ENCODE measurements at places on chromosomes 3 and 15. TPM values are rescaled to one million over a fixed set of nuclear protein-coding genes. Genes with fewer than 3 reads are reported as not detected.

Gene NLGN1
- total RNA-seq = 51.0 TPM

Gene TTC21A
- 30.2 TPM for total RNA-seq

Gene PP2D1
- not detected for total RNA-seq

Gene NR1I2
- total RNA-seq = 0.20 TPM

Gene KLHL40
- not detected for total RNA-seq

Gene PRC1
- total RNA-seq = 14.5 TPM

Gene C3orf70
- total RNA-seq = 40.7 TPM

Gene CCR3
- total RNA-seq = not detected

Gene FEZF2
- total RNA-seq = 14.4 TPM

Gene IQCF5
- not detected for total RNA-seq

DNA sequence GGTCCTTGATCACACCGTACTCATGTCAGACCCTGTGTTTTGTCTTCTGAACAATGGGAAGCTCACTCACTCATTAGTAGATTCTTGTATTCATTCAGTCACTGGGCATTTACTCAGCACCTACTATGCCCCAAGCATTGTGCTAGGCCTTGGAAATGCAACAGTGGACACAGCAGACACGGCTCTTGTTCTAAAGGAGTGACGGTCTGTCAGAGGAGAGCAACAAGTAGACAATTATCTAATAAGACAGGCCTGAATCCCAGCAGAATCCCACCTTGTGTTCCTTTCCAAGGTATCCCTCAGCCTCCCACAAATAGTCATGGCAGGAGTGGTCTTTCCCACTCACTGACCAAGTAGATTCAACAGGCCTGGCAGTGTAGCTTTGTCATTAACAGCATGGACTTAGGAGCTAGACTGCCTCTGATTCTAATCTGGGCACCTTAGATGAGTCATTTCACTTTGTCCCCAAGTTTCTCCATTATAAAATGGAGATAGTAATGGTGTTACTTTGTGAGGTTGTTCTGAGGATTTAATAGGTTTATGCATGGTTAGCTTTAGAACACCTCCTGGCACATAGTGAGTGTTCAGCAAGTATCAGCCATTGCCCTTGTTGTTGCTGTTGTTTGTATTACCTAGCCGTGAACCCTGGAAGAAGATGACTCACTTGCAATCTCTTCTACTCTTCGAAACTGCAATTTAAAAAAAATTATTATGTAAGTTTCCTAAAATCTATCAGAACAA lies 69.1 kb downstream of the SSUH2 start:
- no peak for DNase-seq

DNA sequence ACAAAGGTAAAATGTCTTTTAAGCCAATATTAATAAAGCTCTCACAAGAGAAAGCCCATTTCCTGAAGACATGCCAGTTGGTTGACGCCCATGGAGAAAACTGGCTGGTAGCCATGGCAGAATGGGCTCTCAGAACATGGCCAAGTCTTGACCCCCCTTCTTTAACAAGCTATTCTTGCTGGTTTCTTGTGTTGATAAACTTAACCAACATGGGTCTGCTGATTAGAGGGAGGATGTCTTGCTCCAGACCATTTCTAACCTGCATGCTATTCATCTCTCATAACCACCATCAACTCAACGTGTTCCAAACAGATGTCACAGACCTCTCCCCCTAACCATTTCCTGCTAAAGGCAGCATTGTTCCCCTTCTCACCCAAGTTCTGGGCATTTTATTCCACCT lies 25.7 kb downstream of the NTRK3 start:
- no peak for DNase-seq

GRCh38 chr3:31295150-31295765 lies 237.5 kb upstream of the STT3B start:
- DNase-seq = no peak

GRCh38 chr15:73593304-73594074 lies 39.7 kb downstream of the NPTN start:
- no peak for DNase-seq

DNA sequence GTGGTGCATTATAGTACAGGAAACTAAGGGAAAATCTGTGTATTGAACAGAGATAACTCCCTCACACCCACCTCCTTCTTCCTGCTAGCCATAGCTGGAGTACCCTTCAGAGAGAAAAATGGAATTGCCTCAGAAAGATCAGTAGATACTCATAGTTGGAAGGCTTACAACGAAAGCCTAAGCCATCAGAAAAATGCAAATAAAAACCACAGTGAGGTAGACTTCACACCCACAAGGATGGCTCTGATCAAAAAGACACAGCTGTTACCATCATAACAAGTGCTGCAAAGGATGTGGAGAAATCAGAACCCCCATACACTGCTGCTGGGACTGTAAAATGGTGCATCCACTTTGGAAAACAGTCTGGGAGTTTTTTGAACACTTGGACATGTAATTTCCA lies 7.4 kb upstream of the DLG1 start:
- no peak for DNase-seq

- DNase-seq = no peak
Measured at GRCh38 chr3:42830437-42831320, 21.4 kb downstream of the ACKR2 start.

DNA sequence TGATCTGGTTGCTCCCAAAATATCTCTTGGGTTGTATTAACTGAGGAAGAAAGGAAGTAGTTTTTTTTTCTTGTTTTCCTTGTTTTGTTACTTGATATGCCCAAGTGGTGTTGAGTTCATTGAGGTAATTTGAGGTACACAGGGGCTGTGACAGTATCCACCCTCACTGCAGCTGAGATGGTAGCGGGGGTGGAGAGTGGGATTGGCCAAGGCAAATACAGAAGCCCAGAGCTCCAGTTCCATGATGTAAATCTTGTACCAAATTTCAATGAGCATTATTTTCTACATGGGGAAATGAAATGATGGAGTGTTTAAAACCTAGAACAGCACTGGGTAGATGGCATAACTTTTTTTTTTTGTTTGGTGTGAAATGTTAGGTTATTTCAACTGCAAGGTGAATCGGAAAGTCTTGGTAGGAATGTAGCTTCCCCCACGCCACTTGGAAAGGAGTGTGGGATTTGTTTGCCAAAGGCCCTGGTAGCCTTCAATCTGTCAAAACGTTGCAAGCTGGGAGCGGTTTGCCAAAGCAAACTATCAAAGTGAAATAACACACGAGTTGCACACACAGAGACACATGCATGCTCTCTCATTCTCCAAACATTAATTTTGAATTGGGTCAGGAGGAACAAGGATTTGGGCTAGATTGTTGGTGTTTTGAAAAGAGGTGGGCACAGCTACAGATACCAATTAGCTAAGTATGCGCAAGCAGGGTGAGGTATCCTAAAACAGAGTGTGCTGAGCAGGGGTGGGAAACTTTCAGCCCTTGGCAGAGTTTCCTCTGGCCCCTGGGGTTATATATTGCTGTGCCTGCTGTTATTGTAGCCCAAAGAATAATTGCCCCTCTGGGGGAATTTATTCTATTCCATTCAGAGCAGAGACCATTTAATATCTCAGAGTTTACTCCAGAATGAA lies 34.6 kb downstream of the THSD4 start:
- DNase-seq = no peak

- DNase-seq = peak; percentile 75
Measured at GRCh38 chr3:186143250-186143649, 34.4 kb upstream of the ETV5 start.

DNA sequence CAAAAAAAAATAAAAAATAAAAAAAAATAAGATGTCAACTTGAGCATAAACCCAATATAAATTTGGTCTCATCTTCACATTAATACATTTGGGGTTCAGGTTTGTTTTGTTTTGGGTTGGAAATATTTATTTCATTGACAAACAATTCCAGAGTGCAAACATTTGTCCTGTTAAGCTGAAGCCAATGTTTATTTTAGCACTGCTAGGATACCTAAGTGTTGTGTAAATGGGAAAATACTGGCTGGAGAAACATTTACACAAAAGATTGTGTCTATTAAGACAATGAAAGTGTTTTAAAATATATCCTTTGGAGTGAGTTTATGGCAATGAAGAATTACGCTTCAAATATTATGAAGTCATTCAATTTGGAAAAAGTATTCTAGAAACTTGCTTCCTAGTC lies 91.1 kb downstream of the MEIS2 start:
- DNase-seq = no peak

DNA sequence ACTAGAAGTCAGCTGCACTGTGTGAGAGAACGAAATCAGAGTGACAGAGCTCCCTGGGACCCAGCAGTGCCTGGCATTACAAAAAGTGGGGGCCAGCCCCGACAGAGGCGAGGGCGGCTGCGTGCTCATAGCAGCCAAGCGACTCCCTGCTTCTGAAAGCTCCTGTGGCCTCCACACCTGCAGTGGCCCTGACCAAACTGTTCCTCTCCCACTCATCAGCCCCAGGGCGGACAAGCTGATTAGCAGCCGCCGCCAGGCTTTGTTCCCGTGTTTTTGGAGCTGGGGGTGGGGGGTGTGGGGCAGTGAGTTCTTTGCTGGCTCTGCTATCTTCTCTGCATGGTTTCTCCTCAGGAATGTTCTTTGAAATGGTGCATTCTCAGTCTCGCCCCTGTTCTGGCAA lies 58.1 kb downstream of the DGKG start:
- DNase-seq = no peak

DNA sequence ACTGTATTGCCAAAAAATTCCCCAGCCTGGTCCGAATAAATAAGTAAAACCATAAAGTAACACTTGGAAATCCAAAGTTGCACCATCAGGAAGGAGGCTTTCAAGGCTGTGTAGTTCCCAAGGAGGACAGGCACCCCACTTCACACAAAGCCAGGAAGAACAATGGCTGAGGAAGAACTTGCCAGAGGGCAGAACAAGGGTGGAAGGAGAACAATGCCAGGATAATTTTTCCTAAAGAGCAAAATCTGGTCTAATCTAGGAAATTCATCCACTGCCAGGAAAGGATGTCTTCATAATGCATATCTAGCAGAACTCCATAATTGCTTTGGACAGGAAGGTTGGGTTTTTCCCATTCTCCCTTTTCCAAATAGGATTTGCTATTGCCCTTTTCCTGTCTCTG lies 15.7 kb upstream of the ARID3B start:
- no peak for DNase-seq

DNA sequence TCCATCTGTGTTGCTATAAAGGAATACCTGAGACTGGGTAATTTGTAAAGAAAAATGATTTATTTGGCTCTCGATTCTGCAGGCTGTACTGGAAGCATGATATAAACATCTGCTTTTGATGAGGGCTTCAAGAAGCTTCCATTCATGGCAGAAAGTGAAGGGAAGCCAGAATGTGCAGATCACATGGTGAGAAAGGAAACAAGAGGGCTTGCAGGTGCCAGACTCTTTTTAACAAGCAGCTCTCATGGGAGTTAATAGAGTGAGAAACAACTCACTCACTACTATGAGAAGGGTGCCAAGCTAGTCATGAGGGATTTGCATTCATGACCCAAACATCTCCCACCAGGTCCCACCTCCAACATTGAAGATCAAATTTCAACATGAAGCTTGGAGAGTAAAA lies 247.2 kb downstream of the ZIC4 start:
- DNase-seq = no peak

DNA sequence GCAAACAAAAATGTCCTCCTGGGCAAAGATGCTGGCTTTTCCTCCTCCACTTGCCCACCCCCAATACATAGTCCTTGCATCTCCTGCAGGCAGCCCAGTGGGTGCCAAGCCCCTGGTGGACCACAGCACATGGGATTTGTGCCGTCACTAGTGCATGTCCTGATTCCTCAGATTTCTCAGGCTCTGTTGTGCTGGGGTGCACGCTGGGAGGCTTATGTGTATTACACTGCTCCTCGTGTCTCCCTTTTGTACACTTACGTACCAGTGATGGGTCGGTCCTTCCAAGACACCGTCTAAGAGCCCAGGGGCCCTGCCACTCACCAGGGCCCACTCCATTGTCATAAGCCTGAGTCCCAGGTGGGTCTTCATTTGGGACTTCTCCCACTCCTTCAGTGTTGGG lies 70.1 kb downstream of the PLXNA1 start:
- no peak for DNase-seq

GRCh38 chr15:47333734-47334133 lies 383.6 kb upstream of the SEMA6D start:
- DNase-seq = no peak

- no peak for DNase-seq
Measured at GRCh38 chr3:134495980-134496379, 10.1 kb downstream of the CEP63 start.

DNA sequence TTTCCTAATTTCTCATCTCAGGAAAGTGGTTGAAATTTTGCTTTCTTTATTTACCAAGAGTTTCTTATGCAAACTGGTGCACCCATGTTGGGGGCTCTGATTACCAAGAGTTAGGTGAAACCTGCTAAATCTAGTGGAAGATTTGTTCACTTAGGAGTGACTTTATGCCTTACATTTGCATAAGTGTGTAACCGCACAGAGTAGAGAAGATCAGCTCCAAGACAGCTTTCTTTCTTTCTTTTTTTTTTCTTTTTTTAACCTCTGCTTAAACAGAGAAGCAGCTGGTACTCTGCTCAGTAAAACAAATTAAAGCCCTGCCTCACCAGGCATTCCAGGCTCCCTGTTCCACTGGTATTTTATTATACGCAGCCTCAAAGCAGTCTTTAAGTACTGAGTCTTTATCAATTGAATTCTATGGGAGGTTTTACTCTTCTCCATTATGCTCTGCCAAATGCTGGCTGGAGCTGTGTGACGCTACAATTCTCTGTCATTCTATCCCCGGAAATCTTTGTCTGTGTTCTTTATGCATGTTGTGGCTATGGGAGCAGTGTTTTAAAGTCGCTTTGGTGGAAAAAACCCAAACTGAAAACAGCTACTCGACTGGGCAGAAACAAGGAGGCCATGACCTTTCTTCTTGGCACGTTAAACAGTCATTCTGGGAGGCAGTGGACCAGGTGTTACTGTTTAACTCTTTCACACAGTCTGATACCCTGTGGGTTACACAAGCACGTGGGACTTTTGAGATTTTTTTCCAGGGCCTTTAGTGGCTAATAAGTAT lies 55.2 kb upstream of the GBE1 start:
- DNase-seq = no peak

- no peak for DNase-seq
Measured at GRCh38 chr3:68088216-68088615, 433.8 kb upstream of the SUCLG2 start.

DNA sequence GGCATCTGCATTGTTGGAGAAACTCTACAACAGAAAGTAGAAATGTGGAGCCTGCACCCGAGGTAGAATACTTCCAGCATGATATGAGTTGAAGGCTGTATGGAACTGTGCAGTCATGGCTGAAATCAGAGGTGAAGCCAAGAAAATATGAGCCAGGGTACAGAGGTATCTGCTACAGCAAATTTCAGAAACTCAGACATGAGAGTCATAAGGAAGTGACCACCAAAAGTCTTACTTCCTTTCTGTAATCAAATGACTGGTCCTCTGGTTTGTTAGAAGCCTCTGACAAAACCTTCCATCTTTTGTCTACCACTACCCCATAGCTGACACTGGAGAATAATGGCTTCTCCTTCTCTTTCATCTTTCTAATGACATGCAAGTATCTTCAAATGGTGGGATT lies 159.4 kb downstream of the TMEM108 start:
- DNase-seq = no peak

GRCh38 chr3:140134231-140134965 lies 199.4 kb downstream of the CLSTN2 start:
- no peak for DNase-seq

GRCh38 chr3:136994772-136995516 lies 37.2 kb downstream of the IL20RB start:
- peak; percentile 79 for DNase-seq
